T follicular helper cell (primary cell): ENCODE measurements at places on chromosomes 16 and 17.

DNA sequence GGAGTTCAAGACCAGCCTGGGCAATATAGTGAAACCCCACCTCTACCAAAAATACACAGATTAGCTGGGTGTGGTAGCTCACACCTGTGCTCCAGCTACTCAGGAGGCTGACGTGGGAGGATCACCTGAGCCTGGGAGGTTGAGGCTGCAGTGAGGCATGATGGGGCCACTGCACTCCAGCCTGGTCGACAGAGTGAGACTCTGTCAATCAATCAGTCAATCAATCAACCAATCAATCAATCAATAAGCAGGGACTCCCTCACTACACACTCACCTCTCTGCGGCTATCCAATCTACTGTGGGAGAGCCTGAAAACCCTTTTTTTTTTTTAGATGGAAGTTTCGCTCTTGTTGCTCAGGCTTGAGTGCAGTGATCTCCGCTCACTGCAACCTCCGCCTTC lies 31.6 kb downstream of the CPSF4L start:
- DNase-seq = no peak

DNA sequence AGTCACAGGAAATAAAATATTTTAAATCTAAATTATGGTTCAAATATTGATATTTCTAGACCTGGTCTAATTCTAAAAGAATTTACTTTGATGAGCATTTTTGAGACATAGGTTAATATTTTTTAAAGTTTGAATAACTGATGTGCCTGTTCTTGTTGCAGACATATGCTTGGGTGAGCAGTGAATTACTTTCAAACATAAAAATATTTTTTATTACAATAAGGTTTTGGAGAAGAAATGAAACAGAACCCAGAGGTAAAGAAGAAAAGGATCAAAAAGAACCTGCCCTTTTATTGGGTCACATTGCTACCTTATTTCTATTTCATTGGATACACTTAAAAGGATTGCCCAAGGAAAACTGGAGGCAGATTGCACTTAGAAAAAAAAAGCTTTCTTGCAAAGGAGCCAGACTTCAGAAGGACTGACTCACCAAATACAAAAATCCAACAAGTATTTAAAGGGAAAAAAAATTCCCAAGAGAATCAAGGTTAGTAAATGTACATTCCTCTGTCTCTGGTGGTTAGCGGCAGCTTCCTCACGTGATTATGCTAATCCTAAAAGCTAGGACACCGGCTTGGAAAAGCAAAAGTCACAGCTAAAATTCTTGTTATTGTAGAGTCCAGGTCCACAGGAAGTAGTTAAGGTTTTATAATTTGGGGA lies 18.5 kb downstream of the ENPP7 start:
- DNase-seq = no peak

- no peak for DNase-seq
These were observed 248.6 kb downstream of the FOXL1 start for GRCh38 chr16:86826941-86827340.

GRCh38 chr16:27290562-27290961 lies 22.0 kb upstream of the NSMCE1 start:
- no peak for DNase-seq

DNA sequence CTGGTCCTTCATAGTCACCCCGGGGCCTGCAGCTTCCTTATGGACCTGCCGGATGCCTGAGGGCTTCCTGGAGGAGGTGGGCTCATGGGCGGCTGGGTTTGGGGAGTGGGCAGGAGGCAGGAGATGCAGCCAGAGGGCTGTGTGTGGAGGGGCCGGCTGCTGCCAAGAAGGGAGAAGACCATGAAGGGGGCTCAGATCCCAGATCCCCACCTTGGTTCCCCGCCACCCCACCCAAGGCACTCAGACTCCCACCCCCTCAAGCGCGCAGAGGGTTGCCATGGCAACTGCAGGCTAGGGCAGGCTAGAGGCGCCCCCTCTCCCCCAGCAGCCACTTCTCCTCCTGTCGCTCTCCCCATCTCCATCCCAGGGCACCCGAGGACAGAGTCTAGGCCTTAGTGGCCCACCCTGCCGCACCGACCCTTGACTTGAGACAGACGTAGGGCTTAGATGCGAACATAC lies 104.5 kb downstream of the CRLF3 start:
- no peak for DNase-seq

GRCh38 chr16:85036236-85037049 lies 8.8 kb downstream of the KIAA0513 start:
- no peak for DNase-seq

DNA sequence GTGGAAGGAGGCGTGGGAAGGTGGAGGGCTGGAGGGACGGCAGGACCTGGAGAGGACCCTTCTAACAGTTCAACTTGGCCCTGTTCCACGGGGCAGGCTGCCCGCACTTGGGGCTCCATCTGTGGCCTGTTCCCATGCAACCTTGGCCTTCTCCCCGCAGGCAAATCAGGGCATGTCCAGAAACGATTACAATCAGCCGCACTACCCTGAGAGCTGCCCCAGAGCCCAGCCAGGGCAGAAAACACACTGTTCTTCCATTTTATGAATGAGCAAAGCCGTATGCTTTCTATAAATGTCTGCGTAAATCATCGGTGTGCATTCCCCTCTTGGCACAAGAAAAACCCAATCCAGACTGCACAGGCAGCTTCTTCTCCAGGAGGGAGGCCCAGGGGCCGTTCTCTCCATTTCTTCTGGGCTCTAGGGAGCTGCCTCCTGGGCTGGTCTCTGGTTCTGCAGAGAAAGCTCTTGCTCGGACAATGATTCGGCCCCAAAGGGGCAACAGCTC lies 228.7 kb downstream of the SOX9 start:
- DNase-seq = no peak

GRCh38 chr17:74454197-74455024 lies 12.0 kb upstream of the CD300A start:
- DNase-seq = no peak

GRCh38 chr17:49703557-49704277 lies 4.0 kb downstream of the SLC35B1 start:
- no peak for DNase-seq

GRCh38 chr16:85655216-85656129 lies 33.3 kb downstream of the GINS2 start:
- no peak for DNase-seq

DNA sequence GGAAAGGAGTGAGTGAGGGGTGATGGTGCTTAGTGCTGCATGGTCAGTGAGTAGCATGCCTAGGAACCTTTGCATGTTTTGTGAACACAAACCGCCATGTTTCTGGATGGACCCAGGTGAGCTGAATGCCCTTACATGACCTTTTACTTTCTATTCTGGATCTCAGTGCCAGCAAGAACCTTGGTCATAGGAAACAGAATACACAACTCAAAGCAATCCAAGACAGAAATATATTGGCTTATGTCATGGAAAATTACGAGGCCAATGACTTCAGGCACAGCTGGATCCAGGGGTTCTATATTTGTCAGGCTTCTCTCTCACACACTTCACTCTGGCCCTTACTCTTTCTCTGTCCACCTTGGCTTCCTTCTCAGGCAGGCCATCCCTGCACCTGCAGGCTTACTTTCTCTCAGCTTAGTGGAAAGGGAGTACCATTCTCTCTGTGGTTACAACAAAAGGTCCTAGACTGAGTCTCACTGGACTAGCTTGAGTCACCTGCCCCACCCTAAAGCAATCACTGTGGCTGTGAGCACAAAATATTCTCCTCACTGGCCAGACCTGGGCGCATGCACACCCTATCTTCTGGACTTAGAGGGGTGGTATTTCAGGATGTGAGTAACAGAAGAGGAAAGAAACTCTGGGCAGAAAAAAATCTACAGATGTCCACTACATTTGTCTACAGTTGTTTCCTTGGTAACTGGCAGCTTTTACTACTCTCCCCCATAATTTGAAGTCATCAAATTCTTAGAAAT lies 20.4 kb upstream of the CPNE2 start:
- DNase-seq = no peak

- DNase-seq = no peak
These were observed 4.2 kb upstream of the CCNF start for GRCh38 chr16:2425008-2425518.

DNA sequence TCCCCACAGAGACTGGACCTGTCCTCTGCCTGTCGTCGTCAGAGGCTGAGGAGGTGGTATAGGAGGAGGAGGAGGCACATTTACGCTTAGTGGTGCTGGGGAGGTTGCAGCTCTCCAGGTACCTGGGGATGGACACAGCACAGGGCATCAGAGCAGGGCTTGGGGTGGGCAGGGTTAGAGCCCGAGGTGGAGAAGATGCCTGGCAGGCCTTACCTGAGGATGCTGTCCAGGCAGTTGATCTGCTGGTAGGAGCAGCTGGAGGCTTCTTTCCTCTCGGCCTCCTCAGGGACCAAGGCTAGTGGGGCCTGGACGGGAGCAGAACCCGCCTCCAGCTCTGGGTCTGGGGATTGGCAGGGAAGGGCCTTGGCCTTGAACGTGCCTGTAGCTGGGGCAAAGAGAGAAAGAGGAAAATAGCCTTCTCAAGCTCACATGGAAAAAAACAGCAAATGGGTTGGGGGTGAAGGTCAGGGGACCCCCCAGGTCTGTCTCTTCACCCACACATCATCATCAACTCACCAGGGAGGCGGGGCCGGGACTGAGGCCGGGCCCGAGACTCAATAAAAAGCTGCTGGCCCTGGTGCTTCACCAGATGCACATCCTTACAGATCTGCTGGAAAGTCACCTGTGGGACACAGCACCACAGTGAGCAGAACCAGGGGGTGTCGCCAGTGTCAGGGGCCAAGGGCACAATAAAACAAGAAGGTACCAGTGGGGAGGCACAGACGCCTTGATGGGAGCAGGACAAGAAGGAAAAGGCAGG lies 5.6 kb downstream of the PER1 start:
- no peak for DNase-seq

- DNase-seq = no peak
These were observed 2.4 kb downstream of the DYNLRB2 start for GRCh38 chr16:80543162-80543561.
